ENCODE measurements at places on chromosomes 5 and 9.

DNA sequence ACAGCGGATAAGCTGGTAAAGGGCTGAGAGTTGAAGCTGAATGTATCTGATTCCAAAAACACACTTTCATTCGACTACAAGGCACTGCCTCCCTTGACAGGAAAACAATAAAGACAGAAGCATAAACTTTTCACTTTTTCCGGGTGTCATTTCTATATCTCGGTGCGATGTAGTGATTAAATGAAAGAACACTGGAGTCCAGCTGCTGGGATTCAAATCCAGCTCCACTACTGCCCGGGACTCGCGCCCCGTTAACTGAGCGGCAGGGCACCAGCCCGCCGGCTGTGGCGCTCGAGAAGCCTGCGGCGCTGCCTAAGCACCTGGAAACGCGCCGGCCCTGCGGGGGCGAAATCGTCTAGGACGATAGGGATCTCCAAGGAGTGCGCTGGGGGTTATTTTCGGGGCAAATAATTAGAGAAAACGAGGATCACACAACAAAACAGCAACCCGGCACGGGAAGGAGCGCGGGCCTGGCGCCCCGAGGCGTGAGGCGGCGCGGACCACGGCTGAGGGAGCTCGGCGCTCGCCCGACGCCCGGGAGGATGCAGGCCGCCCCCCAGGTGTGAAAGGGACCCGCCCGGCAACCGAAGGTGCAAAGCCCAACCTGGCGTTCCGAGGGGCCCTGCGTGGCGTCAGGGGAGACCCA is 837 bp downstream of the UIMC1 start:
- DNase-seq = peak; percentile 49

DNA sequence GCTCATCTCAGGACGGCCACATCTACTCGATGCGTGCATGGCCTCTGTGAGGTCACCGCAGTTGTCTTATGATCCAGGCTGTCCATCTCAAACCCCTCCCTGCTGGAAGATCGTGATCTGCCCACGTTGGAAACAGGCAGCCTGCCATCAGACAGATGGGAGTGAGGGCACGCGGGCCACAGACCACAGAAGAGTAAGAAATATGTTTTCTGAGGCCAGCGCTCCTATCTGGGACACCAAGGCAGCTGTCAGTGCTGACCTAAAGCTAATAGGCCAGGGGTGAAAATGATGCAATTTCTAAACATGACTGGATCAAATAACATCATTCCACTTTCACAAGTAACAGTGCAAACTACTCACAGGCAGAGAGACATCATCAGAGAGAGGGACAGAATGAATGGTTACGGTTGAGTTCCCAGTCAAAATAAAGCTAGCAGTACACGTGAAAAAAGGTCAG is 57.1 kb upstream of the CER1 start:
- DNase-seq = no peak

- DNase-seq = no peak
These were observed 60.5 kb downstream of the GLDC start for GRCh38 chr9:6584881-6585597.

DNA sequence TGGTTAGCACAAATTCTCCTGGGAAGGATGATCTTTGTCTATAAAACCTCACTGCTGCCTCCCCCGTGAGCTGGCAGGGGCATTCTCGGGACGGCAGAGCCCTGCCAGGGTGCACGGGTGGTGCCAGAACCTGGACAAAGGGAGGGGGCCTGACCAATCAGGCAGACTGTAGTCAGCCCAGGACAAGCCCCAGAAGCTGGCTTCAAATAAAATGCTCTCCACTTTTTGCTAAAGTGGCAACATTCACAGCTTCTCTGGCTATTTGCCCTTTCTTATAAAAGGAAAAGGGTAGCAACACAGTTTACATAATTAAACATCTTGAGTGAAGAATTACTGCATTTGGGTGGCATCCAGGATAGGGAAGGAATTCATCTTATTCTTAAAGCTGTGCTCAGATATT is 14.4 kb downstream of the IL9 start:
- no peak for DNase-seq

GRCh38 chr9:1125741-1126140 is 75.6 kb downstream of the DMRT2 start:
- no peak for DNase-seq

DNA sequence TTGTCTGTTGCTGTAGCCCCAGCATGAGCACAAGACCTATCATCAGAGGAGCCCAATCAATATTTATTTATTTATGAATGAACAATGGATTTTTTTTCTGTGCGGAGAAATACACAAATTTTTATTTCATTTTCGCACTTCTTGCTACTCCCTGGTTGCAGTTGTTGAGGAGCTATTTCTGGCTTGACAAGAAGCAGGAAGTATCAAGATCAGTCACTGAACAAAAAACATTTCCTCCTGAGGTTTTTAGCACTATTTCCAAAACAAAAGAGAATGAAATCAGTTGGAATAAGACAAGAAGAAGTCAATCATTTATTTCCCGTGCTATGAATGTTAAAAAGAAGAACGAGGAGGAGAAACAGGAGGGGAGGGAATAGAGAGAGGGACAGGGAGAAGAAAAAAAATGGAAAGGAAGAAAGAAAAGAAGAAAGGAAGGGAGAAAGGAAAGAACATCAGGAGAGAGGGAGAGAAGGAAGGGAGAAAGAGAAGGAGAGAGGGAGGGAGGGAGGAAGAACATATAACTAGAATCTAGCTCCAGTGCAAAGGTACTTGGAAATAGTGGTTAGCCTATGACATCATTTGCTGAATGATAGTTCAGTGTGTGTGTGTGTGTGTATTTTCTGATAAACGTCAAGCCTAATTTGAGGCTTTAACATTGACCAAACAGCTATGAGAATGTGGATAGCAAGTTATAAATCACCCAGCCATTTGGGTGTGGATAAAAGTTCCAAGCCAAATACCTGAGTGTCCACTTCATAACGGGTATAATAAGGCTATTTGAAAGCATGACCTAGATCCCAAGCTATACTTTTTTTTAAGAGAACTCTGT is 586.0 kb downstream of the EBF1 start:
- DNase-seq = no peak

DNA sequence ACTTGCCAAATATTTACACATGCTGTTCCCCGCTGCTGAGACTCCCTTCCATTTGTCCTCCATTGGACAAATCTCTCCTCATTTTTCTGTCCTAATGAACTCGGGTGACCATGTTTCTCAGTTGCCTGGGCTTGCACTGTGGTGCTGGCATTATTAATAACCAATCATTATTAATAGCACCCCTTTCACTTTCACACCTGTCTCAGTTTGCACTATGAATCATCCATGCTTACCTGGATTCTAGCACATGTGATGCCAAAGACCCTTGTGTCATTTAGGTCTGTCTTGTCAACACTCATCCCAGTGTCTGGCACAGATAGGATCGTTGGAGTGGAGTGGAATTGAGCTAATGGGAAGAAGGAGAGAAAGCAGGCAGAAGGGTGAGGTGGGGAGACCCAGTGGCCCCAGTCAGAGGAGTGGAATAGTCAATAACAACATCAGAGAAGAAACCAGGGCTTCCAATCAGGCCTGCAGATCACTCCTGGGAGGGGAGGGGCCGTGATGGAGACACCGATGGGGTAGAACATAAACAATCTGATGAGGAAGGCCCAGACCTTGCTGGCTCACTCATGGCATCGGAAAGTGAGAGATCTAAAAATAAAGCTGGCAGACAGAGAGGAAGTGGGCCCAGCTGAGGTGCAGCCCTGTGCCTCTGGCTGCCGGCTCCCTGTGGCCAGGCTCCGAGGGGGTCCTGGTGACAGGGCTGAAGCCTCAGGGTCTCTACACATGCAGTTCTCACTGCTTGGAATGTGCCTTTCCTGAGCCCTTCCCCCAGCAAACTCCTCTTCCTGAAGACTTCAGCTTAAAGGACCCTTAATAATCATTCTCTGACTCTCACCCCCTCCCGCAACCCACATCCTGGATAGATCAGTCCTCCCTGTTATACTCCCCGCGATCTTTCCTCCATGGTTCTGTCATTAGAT is 33.5 kb upstream of the CRB2 start:
- peak; percentile 66 for DNase-seq

GRCh38 chr9:94785215-94786169 is 59.0 kb downstream of the AOPEP start:
- no peak for DNase-seq

DNA sequence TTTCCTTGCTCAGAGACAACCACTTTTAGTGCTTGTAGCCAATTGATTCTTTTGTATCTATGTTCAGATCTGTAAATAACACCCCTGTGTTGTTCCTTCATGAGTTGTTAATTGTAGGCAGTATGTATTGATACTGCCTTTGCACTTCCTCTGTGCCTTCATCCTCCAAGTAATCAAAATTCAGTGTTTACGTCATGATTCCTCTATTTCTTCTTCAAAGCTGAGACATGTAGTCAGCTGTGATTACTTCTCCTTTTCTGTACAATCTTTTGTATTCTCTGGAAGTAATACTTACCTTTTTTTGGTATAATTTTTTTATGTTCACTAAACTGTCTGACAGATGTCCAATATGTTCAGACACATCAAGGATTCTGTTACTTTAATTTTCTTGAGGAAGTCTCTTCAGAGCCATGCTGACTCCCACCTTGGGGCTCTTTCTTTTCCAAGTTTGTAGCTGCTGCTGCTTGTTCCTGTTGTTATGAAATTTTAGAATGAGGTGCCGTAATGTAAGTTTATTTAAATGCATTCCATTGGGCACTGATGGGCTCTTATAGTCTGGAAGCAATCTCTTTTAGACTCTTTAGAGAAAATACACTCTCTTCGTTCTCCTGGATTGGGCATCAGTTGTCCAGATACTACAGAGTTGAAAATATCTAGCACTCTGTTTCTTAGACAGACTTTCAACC is 30.5 kb upstream of the LRRC70 start:
- no peak for DNase-seq

DNA sequence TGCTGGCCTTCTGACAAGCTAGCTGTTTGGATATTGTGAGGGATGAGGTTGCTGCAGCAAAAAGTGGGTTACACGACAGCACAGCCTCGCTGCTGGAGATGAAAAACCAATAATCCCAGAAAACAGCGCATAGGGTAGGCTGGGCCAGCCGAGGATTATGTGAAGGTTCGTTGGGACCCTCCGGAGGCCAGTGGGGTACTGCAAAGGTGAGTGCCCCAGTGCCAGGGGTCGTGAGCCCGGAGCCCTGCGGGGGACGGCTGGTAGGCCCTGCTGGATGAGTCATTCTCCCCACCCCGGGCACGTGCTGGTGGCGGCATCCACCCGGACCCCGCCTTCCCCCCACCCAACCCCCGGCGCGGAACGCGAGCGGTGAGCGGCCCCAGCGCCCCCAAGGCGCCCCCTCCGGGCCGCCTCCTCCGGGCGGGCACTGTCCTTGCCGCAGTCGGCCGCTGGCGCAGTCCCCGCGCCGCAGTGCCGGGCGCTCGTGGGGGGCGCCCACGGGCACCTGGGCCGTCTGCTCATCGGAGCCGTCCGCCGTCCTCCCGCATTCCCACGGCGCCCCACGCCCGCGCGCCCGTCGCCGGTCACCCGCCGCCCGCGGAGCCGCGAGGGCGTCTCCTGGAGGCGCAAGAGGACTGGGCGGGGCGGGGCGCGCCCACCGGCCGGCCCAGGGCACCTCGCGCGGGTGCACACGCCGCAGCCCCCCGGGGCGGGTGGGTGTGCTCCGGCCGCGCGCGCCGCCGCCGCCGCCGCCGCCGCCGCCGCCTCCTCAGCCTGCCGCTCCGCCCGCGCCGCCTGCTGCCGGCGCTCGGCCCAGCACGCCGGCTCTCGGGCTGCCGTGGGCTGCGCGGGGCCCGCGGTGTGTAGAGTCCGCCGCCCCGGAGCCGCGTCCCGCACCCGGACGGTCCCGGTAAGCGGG is at the start of gene PHF24:
TSS of gene PHF24 (plus strand) at position 794 of the 919 bp plus-strand sequence. CDS start 13,014 bp downstream, outside the sequence.
- DNase-seq = peak; percentile 7

- no peak for DNase-seq
These were observed 409.4 kb upstream of the CTNND2 start for GRCh38 chr5:12313602-12314001.

Measured in CD4-positive, alpha-beta memory T cell (primary cell).